CD4-positive, alpha-beta T cell treated with Interleukin-17A for 1 hour (primary cell): ENCODE measurements at places on chromosomes 6 and 20.

DNA sequence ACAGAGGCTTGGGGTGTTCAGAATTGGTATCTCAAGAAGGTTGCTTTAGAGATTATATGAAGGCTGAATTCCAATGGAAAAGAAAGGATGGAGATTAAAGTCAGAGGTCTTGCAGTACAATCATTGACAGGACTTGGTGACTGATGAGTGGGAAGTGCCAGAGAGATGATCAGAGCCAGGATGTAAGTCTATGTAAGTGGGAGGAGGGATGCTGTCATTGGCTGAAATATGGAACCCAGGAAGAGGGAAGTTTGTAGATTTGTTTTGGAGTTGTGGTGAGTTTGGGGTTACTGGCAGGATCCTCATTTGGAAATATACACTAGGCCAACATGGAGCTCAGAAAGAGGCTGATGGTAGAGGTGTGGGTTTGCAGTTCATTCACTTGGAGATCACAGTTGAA is 23.8 kb upstream of the TNFAIP3 start:
- no peak for DNase-seq

DNA sequence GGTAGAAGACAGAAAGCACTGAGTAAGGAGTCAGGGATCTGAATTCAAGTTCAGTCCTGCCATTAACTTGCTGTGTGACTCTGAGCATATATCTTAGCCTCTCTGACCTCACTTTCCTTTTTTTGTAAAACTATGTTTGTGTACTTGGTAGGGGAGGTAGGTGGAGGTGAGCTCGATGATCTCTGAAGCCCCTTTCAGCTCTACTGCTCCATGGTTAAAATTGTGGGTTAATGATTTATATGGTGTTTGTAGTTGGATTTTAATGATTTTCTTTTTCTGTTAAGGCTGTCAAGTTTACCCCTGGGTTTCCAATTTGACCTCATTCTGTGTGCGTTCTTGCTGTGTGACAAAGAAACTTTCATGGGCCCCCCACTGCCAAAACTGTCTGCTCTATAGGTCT is 124.1 kb downstream of the CD164 start:
- no peak for DNase-seq

- DNase-seq: no peak
These were observed 185.8 kb upstream of the RAB32 start for GRCh38 chr6:146357578-146358430.

DNA sequence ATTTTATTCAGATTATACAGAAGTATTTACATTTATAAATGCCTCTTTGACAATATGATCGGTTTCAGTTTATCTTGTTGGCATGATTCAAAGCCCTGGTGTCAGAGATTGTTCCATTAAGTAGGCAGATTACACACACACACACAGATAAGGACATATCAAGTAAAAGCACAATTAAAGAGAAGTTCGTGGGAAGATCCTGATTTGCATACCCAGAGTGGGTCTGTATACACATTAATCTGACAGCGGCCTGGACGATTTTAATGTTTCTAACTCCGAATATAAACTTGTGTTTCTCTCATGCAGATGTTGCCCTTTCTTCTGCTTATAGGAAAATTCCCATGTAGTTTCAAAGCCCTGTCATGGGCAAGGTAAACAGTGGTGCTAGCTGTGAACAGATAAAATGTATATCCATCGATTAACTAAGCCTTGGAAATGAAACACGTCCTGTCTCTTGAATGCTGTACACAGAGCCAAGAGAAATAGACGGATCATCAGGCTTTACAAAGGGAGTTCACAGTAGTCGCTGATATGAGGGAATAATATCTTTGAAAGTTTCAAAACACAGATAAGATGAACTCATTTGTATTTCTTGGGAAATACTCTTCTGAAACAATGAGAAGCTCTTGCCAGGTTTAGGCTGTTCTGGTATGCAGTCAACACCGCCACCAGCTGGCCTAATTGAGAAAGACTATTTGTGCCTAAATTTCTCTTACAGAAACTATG is 108.2 kb upstream of the GMDS start:
- DNase-seq: peak; percentile 56

GRCh38 chr6:162849269-162849668 is 121.5 kb downstream of the PACRG start:
- no peak for DNase-seq

GRCh38 chr20:50520222-50520880 is 10.2 kb downstream of the PTPN1 start:
- DNase-seq: no peak

DNA sequence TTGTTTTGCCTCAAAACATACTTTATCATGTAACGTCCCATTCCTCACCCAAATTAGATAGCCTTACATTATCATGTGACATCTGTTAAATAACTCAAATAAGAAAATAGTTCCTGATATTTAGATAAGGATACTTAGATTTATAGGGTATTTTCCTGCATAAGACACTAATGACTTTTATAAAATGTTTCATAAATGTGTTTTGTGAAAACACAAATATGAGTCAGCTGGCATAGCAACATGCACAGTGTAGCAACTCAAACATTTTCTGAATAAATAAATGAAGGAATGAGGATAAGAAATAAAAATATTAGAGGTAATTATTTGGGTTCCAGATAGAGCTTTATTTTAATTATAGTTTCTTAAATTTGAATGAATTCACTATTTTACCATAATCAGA is 460.4 kb upstream of the PLCB4 start:
- DNase-seq: no peak

DNA sequence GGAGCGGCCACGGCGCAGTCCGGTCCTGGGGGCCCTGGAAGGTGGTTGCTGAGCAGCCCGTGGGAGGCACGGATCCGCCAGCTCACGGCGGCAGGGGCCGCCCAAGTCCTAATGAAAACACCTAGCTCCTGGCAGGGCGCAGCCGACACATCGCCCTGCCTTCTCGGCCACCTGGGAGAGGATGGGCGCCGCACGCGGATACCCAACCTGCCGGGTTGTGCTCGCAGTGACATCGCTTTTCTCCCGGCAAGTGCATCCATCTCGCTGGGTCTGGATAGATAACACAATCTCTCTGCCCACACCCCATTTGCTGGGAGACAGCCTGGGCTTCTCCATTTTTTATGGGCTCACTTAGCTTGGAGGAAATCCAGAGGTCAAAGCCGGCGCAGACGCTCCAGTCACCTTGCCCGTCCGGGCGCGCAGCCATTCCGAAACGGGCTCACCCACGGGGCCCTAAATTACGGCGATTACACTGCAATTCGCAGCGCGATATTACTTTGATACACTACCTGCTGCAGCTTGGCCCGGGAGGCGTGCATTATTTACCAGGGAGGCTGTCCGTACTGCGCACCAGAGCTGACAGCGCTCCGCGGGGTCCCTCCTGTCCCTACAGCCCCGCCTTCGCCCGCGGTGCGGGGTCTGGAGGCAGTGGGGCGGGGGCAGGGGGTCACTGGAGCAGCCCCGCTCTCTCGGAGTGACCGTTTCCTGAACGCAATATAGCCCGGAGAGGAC is 36.2 kb upstream of the CCDC167 start:
- no peak for DNase-seq
